ENCODE measurements at places on chromosomes 2 and 18.

- DNase-seq: no peak
Measured at GRCh38 chr2:231687133-231687852, 21.0 kb upstream of the PTMA start.

- DNase-seq: no peak
Measured at GRCh38 chr2:168997118-168997521, 34.0 kb downstream of the ABCB11 start.

DNA sequence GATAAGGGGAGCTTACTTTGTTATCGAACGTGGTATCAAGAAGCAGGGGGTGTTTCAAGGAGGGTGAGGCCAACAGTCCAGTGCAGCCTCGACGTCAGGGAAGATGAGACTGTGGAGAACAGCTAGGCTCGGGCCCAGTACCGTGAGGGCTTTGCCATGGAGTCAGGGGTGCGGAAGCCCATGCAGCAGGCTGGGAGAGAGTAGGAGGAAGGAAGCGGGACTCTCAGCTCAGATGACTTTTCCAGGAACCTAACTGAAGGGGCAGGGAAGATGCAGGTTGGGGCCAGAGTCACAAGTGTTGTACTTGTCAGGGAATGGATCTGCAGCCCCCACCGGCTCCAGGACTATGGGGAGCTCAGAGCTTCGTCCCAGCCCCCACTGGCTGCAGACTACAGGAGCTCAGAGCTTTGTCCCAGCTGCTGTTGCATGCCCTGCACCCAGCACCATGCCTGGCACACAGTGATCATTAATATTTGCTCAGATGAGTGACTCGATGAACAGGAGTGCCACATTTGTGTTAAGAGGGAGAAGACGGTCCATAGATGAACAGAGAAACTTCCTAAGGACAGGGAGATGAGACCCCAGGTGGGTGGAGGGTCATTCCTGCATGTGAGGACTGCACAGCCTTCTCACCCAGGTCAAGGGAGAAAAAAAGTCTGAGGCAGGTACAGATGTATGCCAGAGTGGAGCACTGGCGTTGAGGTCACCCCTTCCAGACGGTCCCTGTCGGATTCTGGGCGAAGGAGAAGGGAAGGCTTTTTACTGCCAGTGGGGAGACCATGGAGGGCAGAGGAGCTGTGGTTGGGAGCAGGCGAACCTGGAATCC is 36.4 kb downstream of the PTGR3 start:
- DNase-seq: no peak

DNA sequence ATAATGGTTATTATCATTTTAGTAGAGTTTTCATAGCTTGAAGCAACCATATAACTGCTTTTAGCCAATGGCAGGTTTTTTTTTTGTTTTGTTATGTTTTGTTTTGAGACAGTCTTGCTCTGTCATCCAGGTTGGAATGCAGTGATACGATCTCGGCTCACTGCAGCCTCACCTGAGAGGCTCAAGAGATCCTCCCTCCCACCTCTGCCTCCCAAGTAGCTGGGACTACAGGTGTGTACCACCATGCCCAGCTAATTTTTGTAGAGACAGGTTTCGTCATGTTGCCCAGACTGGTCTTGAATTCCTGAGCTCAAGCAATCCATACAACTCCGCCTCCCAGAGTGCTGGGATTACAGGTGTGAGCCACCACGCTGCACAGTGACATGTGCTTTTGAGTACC is 117.5 kb upstream of the GAREM1 start:
- DNase-seq: no peak

DNA sequence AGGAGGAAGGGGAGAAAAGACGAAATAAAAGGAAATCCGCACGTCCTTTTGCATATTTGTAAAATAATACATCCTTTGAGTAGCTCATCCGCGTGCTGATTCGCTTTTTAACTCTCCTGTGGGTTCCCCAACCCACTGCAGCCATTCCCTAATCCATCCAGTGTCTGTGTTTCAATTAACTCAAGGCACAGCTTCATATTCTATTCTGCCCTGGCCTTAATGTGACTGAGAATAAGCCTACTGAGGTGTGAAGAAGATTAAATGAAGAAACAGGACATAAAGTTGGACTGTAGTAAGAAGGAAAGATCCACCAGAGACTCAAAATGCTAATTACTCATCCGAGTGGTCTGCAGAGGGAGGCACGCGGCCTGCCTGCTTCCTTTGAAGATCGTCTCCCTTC is 161.4 kb upstream of the SH3BP4 start:
- DNase-seq: no peak

GRCh38 chr2:240648155-240648649 is 22.9 kb downstream of the GPR35 start:
- no peak for DNase-seq

GRCh38 chr18:9417073-9417851 is 58.1 kb upstream of the RALBP1 start:
- no peak for DNase-seq

DNA sequence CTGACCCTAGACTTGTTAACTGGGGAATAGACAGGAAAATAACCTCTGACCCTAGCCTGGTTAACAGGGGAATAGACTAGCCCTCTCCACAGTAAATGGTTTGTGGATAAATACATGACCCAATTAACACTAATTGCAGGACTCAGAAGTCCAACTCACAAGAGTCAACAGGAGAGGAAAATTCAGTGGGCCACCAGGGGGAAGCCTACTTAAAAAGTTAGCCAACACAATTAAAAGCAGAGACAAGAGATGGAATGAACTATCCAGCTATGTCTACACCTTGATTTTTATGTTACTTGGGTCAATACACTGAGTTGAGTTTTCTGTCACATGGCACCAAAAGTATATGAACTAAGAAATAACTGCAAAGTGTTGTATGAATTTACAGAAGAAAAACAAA is 158.8 kb upstream of the SLC39A10 start:
- DNase-seq: no peak

GRCh38 chr2:177772529-177772928 is 300.0 kb downstream of the PDE11A start:
- DNase-seq: no peak
